Activated CD4-positive, alpha-beta T cell treated with anti-CD3 and anti-CD28 coated beads, Interleukin-2, Interleukin-4, amounts not matched to agents 100 ng/mL and 50 ng/mL, durations not matched to agents 16 hours and 8 hours (primary cell): ENCODE measurements at places on chromosomes 12 and 14.

GRCh38 chr14:32167907-32168306 lies 33.9 kb upstream of the RNU6-7 start:
- DNase-seq, result no peak

DNA sequence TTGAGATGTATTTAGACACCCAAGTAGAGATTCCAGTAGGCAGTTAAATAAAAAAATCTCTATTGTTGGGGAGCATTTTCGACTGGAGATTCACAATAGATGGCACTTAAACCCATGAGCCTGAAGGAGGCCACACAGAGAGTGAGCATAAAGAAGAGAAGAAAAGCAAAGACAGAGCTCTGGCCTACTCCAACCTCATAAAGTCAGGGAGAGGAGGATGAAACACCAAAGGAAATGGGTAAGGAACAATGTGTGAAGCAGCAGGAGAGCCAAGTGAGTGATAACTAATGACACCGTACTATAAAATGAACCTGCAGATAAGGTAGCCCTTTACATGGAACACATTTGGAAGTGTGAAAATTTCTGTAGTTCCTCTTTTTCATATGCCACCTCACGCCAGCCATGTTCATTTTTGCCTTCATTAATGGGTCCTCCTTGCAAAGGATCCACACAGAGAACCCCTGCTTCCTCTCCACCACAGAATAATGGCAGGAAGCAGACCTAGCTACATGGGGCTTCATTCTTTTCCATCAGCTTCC lies 150.0 kb upstream of the SYT10 start:
- no peak for DNase-seq

- DNase-seq, result no peak
These were observed 32.5 kb upstream of the E2F7 start for GRCh38 chr12:77097846-77098245.

DNA sequence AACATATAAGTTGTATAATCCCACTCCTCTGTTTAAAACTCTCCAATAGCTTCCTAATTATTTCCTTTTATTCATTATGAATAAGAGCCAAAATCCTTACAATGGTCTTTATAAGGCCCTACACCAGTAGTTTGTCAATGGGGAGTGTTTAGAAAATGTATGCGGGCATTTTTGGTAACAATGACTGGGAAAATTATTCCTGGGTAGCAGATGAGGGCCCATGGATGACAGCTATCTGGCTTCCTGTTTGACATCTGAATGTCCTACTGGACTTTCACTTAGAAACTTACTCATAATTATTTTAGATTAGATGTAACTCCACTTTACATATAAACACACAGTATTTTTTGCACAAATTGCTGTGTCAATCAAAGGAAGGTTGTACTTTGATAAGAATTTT lies 101.2 kb downstream of the PAPLN start:
- DNase-seq, result no peak

DNA sequence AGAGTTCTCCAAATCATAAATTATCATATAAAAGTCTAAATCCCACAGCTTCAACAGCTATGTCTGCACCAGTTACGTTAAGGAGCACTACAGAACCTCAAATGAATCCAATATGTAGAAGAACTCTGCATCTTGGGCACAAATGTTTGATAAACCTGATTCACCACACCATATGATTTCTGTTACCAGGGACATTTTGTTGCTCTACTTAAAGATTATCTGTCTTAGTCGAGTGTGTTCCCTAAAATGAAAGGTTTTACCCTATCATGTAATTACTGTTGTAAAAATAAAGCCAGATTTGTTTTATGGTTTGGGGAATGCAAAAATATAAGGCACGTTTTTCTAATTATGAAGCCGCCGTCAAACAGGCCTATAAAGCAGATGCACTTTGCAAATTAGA lies 363.1 kb downstream of the EGLN3 start:
- DNase-seq, result no peak

GRCh38 chr12:81835783-81836182 lies 76.6 kb upstream of the PPFIA2 start:
- DNase-seq, result peak; percentile 6
